ENCODE measurements at places on chromosomes 11 and 22.

GRCh38 chr11:65868907-65869306 is 3.7 kb downstream of the EFEMP2 start:
- no peak for DNase-seq

DNA sequence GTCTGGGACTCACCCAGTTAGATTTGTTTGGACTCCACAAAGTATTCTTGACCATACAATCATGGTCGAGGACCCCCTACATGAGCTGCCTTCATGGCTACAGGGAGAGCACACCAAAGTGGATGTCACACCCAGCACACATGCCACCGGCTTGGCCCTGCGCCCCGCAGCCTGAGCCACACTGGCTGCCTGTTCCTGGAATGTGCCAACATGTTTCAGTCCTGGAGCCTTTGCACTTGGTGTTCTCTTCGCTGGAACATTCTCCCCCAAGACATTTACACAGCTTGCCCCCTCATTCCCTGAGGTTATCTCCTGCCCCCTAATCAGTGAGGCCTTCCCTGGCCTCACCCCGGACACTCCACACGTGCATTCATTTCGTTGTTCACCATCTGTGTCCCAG is 46.0 kb downstream of the PPARA start:
- no peak for DNase-seq

DNA sequence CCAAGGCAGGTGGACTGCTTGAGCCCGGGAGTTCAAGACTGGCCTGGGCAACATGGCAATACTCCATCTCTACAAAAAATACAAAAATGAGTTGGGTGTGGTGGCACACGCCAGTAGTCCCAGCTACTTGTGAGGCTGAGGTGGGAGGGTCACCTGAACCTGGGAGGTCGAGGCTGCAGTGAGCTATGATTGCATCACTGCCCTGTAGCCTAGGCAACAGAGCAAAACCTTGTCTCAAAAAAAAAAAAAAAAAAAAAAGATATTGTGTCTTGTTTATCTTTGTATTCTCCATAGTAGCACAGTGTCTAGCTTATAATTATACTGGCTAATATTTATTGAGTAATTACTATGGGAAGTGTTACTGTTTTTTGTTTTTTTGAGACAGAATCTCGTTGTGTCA is 15.8 kb upstream of the GPHA2 start:
- DNase-seq, result no peak

GRCh38 chr11:36460220-36460619 is 49.9 kb downstream of the TRAF6 start:
- no peak for DNase-seq

- no peak for DNase-seq
These were observed 58.1 kb upstream of the PPP6R3 start for GRCh38 chr11:68402355-68403031.

DNA sequence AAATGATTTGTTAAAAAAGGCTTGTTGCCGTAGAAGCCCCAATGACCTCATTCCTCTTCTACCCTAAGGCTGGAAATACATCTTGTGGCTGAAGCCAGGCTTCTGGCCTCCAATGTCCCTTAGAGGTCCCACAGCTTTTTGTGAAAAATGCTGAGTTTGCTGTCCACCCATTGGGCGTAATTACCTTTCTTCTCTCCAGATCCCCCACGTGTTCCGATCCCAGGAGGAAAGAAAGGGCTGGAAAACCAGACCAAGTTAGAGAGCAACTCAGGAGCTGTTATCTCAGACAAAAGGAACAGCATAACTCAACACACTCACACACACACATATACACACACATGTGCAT is 154.2 kb downstream of the MIAT start:
- no peak for DNase-seq

DNA sequence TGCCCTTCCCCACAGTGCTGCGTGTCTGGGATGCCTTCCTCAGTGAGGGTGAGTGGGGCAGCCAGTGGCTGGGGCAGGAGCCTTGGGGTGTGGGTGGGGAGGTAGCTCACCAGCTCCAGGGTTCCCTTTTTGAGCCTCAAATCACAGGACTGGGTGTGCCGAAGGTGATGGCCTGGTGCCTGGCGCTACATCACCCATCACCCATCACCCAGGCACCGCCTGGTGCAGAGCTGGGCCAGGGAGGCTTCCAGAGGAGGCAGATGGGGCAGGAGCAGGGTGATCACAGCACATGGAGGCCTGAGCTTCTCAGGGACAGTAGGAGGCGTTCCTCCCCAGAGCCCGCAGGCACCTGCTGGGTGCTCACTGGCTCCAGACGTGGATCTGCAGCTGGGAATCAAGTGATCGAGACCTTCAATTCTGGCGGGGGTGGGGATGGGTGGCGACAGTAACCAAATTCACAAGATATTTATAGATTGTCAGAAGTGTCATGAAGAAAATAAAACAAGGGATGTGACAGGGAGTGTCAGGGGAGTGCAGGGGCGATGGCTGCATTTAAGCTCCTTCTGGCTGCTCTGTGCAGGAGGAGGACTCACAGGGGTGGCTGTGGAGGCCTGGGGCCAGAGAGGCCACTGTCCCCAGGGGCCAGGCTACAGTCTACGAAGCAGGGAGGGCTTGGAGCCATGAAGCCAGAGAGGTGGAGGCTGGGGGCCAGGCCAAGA is 3.2 kb downstream of the TBC1D10C start:
- DNase-seq, result no peak

DNA sequence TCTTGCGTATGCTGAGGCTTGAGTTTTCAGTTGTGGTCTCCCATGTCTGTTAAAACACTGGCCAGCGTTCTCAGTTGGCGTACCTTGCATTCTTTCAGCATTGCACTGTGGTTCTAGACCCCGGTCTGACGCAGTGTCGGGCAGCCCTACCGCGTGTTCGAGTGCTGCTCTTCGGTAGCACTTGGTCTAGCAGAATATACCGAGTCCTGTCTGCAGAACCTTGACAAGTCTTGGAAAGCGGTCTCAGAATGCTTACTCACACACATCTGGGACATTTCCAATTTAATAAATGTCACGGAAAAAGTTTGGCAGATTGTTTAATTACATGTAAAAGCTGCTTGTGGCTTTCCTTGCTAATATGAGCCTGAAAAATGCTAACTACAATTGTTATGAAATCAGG is 32.6 kb downstream of the PPFIA1 start:
- DNase-seq, result no peak

DNA sequence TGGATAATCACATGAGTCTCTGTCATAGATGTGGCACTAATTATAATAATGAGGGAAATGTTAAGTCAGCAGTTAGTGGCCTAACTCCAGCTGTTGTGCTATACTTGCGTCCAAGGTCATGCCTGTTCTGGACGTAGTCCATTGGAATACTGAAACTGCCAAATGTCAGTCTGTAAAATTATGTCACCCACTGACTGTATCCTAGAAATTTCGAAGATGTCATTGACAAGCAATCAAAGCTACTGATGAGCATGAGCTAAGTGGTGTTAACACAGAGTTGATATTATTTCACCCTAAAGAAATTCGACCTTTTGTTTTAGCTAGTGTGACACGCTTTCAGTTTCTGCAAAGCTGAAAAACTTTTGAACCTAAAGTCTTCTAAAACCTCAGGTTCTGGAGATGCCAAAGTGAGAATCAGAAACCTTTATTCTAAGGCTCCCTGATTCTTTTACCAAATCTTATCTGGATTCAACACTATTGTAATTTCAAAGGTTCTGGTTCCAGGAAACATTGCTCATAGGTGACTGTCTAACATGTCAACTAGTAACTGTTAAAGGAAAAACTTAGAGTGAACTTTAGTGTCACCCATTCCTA is 14.9 kb upstream of the ME3 start:
- no peak for DNase-seq

- DNase-seq, result no peak
These were observed 32.9 kb downstream of the LRRC32 start for GRCh38 chr11:76637491-76638269.

- DNase-seq, result no peak
These were observed 10.5 kb downstream of the ELFN2 start for GRCh38 chr22:37416827-37417226.

All from stimulated activated CD8-positive, alpha-beta memory T cell treated with anti-CD3 and anti-CD28 coated beads, Interleukin-15, amount 100 ng/mL, for 24 hours (primary cell).